ENCODE measurements at places on chromosomes 2 and 18.

- DNase-seq: no peak
These were observed 145.9 kb downstream of the DDX1 start for GRCh38 chr2:15737314-15738224.

GRCh38 chr2:217849154-217849975, 153.4 kb downstream of the TNS1 start:
- DNase-seq: no peak

DNA sequence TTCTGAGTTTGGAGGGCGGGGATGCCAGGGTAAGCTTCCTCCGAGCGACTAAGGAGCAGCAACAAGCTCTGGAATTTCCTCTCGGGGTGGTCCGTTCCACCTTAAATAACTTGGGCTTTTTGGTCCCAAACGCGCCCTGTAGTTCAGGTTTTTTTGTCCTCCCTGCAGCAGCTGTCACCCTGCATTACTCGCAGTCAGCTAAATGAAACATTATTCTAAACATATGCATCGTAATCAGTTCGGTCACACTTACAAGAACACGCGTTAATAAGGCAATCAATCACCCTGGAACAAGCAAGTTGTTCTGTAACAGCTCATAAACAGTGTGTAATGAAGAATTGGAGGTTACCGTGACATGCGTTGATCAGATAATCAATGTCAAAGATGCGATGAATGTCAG, 8.3 kb downstream of the EVX2 start:
- no peak for DNase-seq

DNA sequence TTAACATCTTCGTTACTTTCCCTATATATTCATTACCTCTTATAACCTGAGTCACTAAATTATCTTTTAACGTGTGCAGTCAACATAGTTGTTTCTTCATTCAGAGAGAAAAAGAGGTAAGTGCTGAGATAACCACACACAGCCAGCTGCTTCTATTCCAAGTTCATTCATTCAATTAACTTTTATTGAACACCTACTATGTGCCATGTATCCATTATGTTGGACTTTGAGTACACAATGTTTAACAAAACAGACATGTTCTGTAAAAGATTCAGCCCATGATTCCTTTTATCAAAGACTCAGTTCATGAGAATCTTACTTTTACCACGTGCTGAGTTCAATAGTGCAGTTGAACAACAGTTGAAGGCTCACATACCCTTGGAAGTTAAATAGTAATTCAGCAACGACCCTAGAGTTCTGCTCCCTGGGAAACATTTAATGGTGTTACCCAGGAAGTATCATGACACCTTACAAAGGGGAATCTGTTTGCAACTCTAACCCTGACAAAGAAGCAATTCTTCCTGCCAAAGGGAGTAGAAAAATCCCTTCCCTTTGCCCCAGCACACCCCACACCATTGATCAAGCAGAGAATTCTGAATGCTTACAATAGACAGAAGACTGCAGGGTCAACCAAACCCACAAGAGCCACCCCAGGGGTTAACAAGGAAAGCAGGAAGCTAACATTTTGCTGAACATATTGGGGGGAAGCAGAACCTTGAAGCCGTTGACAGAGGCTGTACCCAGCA, 595.8 kb downstream of the STK39 start:
- DNase-seq: no peak

DNA sequence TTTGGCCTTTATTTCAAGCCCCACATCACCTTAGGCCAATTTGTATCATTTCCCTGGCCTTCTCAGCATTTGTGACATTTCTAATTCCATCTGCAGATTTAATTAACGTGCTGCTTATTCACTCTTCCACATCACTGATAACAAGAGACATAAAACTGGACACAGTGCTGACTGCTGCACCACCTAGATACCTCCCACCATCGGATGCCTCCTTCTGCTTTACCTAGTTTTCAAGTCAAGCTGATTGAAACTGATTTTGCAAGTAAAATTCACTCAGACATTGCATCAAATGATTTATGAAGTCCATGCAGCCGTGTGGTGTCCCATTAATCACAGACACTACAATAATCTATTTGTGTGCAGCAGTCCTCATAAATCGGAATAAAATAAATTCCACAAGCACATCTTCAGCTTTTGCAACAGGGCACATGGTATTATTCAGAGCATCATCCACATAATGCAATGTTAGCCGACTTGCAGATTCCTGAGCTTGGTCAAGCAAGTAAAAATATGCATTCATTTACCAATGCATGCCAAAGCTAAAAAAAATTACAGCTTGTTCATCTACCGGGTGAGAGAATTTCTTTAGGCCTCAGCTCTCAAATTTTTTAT, 15.9 kb upstream of the CRIM1 start:
- no peak for DNase-seq

DNA sequence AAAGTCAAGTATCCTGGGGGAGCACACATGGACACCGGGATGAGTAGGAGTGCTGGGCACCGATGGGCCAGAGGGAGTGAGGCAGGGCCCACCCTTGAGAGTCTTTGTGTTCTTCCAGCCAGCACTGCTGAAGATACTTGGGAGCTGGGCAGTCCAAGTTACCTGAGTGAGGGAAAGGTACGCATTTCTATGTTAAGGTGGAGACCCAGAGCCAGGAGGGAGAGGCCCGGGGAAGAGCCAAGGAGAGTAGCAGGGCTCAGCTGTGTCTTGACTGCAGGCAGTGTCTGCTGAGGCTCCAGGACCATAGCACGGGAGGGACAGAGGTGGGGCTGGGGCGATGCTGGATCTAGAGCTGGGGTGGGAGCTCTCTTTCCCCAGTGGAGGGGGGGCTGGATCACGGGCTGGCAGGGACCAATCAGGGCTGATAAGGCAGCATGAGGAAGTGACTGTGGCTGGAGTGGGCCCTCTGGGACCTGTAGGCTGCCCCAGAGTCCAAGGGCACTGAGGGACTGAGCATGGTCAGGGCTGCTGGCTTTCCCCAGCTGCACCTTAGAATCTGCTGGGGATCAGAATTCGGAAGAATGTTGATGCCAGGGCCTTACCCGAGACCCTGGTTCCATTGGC, 289.2 kb downstream of the PHLPP1 start:
- no peak for DNase-seq
